ENCODE measurements at places on chromosomes 11 and 22. TPM values are rescaled to one million over a fixed set of nuclear protein-coding genes. Genes with fewer than 3 reads are reported as not detected.

The CNTN5 gene
- polyA plus RNA-seq, result not detected

The IRAG1 gene
- not detected for polyA plus RNA-seq

DNA sequence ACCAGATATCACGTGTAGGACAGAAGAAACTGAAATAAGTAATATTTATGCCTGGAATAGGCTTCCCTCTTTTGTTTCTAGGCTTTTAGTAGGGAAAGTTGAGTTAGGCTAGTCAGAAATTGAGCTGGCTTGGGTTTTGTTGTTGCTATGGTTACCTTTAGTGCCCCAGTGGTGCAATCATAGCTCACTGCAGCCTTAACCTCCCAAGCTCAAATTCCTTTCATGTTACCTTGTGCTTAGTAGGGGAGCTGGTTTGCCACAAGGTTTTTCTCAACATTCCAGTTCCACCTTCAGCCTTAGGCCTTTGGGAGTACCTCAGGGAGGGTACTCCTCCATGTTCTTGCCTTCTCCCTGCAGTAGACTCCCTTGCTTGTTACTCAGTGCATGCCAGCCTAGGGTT, 69.1 kb upstream of the SUSD2 start:
- no peak for DNase-seq

The FOLH1 gene
- not detected for polyA plus RNA-seq
